NCI-H446 treated with DMSO at 0.1 percent for 48 hours (cell line): ENCODE measurements at places on chromosomes 6 and 20.

- no peak for DNase-seq
Observed at GRCh38 chr6:98200084-98200483, 634.3 kb upstream of the POU3F2 start.

GRCh38 chr6:40444811-40445210 lies 142.4 kb downstream of the LRFN2 start:
- no peak for DNase-seq

DNA sequence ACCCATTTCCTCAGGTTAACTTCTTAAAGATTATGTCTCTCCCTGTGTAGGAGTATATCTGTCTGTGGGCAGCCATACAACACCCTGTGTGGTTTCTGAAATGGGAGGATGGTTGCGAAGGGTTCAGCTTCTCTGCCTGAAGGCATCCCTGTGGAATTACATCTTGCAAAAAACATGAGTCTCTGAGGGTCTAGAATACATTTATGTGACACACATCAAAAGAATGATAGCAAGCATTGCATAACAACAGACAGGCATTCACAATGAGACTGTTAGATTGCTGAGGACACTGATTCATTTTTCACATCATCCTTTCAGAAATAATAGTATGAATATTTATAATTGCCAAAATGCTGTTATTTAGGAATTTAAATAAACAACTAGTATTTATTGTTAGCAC lies 670.9 kb downstream of the HTR1B start:
- DNase-seq = no peak

DNA sequence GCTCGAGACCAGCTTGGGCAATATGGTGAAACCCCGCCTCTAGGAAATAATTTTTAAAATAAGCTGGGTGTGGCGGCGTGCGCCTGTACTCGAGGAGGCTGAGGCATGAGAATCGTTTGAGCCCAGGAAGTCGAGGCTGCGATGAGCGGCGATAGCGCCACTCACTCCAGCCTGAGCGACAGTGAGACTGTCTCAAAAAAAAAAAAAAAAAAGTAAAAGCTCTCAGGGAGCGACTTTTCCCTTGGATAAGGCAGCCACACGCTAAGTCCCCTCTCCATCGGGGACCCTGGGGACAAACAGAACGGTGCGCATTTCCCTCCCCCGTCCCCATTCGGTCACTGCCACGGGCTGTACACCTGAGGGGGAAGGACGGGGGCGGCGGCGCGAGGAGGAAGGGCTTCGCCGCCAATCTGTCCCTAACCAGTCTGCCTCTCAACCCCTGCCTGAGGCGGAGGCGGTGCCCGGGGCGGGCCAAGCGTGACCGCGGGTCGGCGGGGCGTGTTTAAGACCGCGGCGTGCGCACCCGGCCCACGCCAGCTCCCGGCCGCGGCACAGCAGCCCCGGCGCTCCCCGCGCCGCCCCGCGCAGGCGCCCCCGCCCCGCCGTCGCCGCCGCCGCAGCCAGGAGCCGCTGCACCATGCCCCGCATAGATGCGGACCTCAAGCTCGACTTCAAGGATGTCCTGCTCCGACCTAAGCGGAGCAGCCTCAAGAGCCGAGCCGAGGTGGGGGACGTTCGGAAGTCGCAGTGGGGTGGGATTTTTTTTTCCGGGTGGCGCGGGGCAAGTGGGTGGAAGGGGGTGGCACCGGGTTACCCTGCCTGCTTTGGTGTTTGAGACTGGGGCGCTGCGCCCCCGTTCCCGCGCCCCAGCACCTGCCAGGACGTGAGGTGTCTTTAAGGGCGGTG lies at the start of gene GMPR:
Gene GMPR (plus strand): TSS at position 531 of the 906 bp plus-strand sequence. CDS start 107 bp downstream, at position 638.
- DNase-seq = no peak

- DNase-seq = no peak
Observed at GRCh38 chr20:10777710-10778109, 103.9 kb upstream of the JAG1 start.

GRCh38 chr20:49115564-49115963 lies 69.5 kb downstream of the CSE1L start:
- no peak for DNase-seq
